Activated T-cell treated with anti-CD3 and anti-CD28 coated beads for 1 hour (primary cell): ENCODE measurements at places on chromosomes 4 and X.

DNA sequence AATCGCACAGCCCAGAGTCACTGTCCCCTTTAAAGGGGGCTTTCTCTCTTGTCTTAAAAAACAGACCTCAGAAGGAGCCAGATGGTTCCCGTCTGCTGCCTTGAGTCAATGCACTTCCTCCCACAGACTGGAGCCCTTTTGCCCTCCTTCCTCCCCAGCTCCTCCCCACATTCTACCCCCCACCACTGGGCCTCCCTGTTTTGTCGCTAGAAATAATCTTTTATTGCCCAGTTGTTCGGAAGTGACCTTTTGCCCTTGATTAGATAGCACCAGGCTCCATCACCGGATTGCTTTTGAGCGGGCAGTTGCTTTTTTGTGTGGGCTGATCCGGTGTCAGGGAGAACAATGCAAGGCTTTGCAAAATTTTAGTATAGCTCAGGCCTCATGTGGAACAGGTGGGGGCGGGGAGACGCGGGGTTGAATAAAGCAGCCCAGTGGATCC, 47.7 kb downstream of the SPRY1 start:
- no peak for DNase-seq

DNA sequence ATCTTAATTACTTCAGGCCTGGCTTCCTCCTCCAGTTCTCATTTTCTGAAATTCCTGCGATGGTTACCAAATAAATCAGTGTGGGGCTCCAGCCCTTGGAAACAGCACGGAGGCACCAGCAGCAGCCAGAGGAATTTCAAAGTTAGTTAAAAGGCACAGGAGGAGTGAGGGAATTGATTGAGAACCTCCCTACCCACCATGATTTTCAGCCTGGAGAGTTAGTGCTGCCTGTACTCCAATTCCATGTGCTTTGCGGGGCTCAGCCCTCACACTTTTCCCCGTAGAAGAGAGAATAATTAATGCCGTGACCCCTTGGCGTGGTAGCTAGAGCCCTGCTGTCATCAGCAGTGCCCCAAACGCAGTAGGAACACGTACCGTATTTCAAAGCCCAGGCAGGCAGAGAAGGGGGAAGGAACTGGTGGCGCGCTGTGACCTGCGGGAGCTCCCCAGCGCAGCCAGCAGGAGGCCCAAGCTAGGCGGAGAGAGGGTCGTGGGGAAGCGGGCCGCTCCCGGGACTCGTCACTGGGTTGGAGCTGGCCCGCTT, 84.0 kb upstream of the IGFBP7 start:
- DNase-seq, result no peak

- no peak for DNase-seq
Measured at GRCh38 chr4:174582463-174582862, 60.2 kb upstream of the HPGD start.

DNA sequence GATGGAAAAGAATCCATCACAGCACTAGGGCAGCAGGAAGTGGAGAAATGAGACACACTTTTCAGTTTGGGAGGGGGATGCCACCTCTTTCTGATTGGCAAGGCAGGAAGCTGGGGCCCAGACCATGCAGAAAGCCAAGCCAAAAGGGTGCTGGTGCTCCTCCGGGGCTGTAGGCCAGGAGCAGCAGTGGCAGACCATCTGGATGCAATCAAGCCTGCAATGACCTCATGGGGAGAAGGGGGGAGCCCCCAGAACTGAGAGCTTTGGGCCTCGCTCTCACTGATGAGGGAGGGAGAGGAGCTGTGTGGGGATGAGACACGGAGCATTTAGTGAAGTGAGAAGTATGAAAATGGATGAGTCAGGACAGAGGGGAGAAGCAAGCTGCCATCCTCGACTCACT, 141.3 kb upstream of the NALF2 start:
- DNase-seq, result no peak

- DNase-seq, result no peak
Measured at GRCh38 chr4:75848891-75849290, 53.4 kb downstream of the PPEF2 start.

- DNase-seq, result no peak
Measured at GRCh38 chr4:127188847-127189246, 443.9 kb upstream of the INTU start.

GRCh38 chr4:19348746-19349145, 903.0 kb upstream of the SLIT2 start:
- no peak for DNase-seq

- DNase-seq, result no peak
Measured at GRCh38 chr4:26533685-26534084, 43.4 kb upstream of the CCKAR start.

DNA sequence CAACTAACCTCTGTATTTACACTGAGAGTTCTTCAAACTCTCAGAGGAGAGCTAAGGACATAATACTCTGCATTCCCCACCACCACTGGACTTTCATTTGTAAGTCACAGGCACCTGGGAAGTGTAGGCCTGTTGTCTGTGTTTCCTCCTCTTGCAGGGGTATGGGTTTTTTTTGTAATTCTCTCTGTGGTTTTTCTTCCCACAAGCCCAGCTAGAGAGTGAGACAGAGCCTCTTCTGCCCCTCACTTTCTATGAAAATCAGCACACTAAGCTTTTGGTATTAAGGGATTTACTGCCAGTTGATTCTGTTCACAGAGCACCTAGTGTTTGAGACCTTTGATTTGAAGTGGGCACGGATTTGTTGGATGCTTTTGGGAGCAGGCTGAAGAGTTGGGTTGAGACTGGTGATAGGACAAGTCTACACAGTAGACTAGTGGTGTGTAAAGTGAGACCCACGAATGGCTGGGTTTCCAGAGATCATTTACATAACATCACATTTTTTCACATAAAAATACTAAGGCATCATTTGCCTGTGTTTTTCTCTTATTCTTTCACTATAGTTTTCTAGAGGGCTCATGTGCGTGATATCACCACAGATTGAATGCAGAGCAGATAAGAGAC, 28.9 kb upstream of the WDR17 start:
- no peak for DNase-seq

- DNase-seq, result no peak
Measured at GRCh38 chr4:166675411-166675810, 558.9 kb downstream of the SPOCK3 start.
